ENCODE measurements at places on chromosomes 7 and 10.
A peak's percentile ranks its signal among the peaks of the same experiment; 100 is the strongest.

DNA sequence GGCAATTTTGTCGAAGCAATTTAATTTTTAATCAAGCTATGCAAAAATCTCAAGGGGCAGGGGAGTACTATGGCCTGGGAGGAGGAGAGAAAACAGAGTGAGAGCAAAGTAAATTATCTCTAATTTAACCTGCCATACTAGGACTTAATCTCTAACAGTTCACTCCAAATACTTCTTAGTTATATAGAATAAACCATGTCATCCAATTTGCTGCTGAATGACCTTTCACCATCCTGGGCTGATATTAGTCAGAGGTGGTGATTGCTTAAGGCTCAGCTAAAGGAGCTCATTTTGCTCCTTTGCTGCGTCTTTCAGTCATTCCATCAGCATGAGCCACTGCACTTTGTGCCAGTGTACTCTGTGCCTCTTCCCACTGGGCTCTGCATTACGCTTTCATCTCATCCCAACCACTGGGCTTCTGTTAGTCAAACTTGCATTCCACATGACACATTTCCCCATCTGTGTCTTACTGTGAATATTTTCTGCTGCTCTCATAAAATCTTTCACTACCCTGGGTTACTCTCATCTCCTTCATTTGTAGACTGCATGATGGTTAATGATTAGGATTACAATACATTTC lies 84.3 kb downstream of the CD36 start:
- DNase-seq = peak; percentile 92

- no peak for DNase-seq
Observed at GRCh38 chr10:96288151-96288621, 16.0 kb upstream of the DNTT start.

- DNase-seq = no peak
Observed at GRCh38 chr7:94974423-94974822, 67.0 kb downstream of the PPP1R9A start.

GRCh38 chr7:153247926-153248325 lies 488.4 kb downstream of the ACTR3B start:
- no peak for DNase-seq

DNA sequence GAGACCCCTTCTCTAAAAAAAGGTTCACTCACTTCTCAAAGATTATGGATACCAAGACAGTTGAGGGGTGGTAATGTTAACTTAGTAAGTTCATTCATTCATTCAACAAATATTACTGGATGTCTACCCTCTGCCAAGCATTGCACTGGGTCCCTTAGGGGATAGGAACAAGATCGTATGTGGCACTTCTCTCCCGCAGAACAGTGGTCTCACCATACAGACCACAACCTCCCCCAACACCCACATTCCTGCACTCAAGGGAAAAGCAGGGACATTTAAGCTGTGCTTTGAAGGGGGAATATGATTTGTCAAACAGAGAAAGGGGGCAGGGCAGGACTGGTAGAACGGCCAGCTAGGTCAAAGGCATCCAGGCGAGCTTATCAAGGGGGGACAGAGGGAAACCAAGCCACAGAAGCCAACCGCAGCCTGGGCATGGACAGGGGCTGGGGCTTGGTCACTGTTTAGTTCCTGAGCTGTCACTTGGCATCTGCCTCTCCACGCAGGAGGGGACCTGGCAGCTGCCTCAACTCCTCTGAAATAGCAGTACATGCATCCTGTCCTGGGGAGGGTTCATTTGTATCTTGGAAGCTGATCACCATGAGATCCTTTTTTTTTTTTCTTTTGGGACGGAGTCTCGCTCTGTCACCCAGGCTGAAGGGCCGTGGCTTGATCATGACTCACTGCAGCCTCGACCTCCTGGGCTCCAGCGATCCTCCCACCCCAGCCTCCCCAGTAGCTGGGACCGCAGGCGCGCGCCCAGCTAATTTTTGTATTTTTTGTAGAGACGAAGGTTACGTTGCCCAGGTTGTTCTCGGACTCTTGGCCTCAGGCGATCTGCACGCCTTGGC lies 949 bp upstream of the CLIP2 start:
- no peak for DNase-seq

DNA sequence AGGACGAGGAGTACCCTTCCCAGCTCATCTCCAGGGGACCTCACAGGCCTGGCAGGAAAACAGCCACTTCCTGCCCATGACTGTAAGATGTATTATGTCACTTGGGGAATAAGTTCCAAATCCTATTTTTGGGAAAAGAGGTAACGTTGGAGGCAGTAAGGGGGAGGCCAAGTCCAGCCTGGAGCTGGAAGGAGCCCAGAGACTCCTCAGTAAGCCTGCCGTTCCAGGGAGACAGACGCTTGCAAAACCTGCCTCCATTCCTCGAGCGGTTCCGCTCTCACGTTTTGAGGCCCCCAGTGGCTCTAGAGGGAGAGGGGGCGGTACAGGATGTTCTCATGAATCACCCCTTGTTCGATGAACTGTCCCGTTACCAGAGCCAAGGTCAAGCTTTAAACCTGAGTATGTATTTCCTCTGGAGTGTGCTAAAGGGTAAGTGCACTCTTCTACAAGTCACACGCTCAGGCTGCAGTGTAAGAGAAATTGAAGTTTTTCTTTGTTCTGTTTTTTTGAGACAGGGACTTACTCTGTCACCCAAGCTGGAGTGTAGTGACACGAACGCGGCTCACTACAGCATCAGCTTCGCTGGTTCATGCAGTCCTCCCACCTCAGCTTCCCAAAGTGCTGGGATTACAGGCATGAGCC lies 45.5 kb upstream of the CYTH3 start:
- DNase-seq = no peak

DNA sequence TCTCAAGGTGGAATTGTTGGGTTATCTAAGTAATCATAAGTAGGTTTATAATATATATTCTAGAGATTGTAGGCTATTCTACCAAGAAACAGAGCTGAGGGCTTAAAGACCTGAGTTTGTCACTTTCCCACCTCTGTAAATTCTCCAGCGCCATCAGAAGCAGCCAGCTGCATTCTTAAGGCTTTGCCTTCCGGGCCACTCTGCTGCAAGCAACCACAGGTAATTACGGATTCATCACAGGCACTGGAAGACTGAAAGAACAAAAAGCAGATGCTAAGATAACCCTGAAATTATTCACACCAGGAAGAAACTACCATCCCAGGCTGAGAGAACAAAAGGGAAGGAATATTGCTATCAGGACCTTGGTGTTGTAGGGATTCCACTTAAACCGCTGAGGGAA lies 137.8 kb upstream of the JCAD start:
- DNase-seq = no peak

DNA sequence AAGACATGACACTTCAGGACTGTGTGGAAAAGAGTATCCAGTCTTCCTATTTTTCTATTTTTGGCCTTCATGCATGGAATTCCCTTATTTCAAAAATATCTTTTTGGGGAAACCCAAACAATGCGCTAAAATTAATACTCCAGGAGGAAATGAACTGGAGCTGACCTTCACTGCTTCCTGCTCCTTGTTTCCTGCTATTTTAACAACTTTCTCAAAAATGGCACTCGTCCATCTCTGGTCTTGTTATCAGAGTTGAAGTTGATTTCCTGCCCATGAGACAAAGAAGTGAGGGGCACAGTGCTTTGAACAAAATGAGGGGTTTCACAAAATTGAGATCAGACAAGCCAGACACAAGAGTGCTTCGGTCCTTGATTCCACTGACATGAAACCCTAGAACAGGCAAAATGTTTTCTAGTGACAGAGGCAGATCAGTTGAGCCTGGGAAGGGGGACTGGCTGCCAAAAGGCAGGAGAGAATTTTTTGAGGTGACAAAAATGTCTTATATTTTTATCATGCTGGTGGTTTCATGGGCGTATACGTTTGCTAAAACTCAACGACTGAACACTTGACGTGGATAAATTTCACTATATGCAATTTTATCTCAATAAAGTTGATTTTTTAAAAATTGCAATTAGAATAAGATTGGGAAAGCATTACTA lies 193.2 kb downstream of the CREB5 start:
- DNase-seq = no peak
